ENCODE measurements at places on chromosomes 2 and 18.

DNA sequence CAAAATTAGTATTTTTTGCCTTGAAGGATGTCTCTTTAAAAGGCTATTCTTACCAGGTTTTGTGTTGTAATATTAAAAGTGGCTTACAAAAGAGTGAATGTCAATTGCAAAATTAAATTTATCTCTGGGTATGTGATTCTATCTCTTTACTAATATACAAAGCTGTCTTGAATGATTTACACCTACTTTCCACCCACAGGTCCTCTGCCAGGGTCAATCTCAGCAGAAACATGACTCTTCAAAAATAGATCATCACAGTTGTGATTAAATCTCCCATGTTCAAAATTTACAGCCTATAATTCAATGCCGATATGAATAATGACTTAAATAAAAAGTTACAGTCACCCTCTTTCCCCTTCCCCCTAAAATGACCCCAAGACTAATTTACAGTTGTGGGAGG is 78.8 kb downstream of the SLC8A1 start:
- no peak for DNase-seq

DNA sequence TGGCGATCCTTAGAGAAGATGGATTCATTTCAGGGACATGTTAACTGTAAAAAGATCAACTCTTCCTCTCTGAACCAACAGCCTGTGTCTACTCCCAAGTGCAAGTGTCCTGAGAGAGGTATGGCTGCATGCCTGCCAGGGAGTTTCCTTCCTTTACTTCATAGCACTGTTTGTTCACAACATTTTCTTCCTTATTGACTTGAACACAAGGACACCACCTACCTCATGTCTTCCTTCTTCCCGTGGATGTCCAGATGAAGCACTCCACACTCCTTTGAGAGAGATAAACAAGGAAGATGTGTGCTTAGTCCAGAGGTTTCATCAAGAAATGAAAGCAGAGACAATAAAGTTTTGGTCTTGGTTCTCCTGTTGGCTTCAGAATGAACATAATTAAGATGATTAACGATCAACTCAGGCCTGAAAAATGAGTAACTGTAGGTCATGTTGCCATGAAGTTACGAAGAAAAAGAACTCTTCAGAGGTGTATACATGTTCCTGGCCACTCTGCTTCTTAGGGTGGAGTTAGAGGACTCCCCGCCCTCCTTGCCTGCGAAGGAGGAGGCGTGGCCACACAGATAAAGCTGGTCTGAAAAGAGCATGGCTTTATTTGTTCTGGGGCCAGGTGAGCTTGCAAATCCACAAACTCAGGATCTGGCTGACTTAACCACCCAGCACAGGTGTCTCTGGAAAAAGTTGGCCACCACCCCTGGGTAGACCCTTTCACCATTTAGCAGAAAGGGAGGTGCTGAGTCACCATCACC is 155.0 kb upstream of the KCTD1 start:
- DNase-seq, result no peak

DNA sequence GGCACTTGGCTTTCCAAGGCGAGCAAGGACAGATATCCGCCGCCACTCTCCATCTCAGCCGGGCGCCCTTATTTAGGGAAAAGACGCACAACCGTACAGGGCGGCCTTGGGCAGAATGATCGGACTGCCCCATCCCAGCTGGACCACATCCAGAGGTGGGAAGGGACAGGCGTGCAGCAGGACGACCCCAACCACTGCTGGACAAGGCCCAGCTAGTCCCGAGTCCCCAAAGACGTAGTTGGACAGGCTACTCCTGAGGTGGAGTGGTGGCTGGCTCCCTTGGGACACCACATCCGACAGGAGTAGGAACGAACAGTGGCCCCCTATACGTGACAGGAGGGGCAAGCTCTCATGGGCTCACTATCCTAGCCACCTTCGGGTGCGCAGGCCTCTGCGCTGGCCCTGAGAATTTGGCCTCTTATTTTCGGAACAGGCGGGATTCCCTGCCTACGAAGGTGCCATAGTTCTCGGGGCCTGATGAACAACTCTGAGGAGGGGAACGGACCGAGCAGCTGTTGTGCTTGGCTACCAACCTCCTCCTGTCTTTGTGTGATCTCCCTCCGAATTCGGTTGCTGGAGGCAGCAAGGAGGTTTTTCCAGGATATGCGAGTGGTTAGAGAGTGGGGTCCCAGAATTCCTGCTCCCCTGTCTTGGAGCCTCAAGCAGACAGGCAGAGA is 2.3 kb downstream of the FEV start:
- no peak for DNase-seq

- DNase-seq, result peak; percentile 4
Measured at GRCh38 chr2:128271597-128271910, 47.1 kb downstream of the HS6ST1 start.

- DNase-seq, result peak; percentile 33
Measured at GRCh38 chr2:132651115-132652045, 18.6 kb downstream of the LYPD1 start.

GRCh38 chr2:123644053-123644452 is 381.0 kb upstream of the CNTNAP5 start:
- no peak for DNase-seq

- DNase-seq, result no peak
Measured at GRCh38 chr2:120261387-120262006, 8.8 kb downstream of the RALB start.

GRCh38 chr2:223932816-223933800 is 12.0 kb downstream of the WDFY1 start:
- no peak for DNase-seq

DNA sequence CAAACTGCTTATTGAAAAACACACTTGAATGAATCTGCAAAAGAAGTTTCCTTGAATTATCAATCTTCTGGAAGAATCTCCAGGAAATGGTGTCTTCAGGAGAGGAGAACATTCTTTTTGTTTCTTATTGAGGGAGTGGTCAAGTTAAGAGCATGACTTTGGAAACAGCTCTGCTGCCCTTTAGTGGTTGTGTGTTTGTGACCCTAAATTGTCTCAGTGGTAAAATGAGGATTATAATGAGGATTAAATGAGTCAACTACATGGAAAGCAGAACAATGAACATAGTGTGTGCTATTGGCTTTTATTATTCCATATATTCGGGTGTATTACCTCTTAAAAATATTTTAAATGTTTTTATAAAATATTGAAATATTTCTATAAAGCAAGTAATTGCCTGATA is 44.8 kb upstream of the TANC1 start:
- DNase-seq, result no peak

GRCh38 chr18:14971461-14972185 is 223.7 kb downstream of the ANKRD30B start:
- no peak for DNase-seq

- DNase-seq, result no peak
Measured at GRCh38 chr2:216925006-216925405, 65.1 kb upstream of the TNP1 start.

DNA sequence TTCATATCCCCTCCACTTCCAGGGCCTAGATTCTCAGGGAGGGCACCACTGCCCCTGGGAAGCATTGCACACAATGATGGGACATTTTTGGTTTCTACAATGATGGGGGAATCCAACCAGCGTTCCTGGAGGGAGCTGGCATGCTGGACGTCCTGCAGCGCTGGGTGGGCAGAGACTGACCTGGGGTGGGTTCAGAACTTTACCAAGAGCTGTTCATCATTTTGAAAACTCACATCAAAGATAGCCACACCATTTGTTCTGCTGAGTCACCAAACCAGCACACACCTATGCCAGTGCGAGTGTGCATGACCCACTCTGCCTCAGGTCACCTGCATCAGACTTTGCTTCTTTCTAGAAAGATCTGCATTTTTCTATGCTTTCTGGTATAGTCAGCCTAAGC is 14.1 kb upstream of the ARMC9 start:
- DNase-seq, result no peak

- DNase-seq, result no peak
Measured at GRCh38 chr18:75071866-75072671, 136.9 kb downstream of the PTGR3 start.

- no peak for DNase-seq
Measured at GRCh38 chr2:29509397-29509796, 394.2 kb downstream of the CLIP4 start.

DNA sequence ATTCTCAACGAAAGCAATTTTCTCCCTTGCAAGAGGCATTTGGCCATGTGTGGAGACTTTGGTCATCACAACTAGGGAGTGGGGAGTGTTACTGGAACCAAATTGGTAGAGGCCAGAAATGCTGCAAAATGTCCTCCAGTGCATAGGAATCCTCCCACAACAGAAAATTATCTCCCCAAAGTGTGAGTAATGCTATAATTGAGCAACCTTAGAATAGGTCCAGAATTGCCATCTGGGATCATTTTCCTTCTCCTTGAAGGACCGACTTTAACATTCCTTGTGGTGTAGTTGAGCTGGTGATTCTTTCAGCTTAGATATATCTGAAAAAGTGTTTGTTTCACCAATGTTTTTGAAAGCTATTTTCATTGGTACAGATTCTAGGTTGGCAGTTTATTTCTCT is 111.2 kb upstream of the SMIM21 start:
- no peak for DNase-seq

GRCh38 chr18:44927127-44927849 is 246.6 kb downstream of the SETBP1 start:
- no peak for DNase-seq

- DNase-seq, result no peak
Measured at GRCh38 chr18:56997200-56997599, 149.7 kb upstream of the BOD1L2 start.

- no peak for DNase-seq
Measured at GRCh38 chr18:40984856-40985255, 970.2 kb upstream of the PIK3C3 start.

DNA sequence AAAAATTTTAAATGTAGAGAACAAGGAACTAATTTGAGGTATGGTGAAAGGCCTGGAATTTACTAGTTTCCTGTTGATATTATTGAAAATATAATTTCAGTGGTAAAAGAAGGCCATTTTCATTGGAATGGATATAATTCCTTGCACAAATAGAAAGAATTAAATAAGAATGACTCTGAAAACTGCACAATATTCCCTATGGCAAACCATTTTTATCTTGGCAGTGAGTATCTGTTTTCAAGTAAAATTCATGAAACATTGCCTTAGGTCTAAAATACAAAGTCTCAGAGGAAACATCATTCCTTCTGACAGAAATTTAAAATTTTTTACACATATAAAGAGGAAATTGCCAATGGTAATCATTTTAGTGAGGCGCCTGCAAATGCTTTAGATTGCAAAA is 1468.3 kb downstream of the LRP1B start:
- DNase-seq, result no peak

DNA sequence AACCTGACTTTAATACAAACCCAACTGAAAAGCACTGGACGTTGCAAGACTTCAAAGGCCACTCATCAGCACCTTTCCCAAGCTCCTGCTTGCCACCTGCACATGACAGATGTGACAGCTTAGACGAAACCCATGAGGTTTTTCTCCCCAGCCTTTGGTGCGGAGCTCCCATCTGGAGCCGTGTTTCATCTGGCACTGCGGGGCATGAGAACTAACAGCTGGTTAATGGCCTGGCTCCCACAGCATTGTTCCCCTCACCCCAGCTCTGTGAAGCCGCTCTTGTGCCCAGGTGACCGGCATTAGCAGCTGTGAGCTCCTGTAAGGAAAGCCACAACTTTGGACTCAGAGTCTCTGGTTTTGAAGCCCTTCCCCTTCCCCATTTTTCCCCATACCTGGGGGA is 50.9 kb downstream of the GALR1 start:
- no peak for DNase-seq

GRCh38 chr2:19363474-19363778 is 5.0 kb upstream of the OSR1 start:
- DNase-seq, result no peak

- DNase-seq, result peak; percentile 78
Measured at GRCh38 chr2:241482126-241482955, 26.0 kb downstream of the STK25 start.

GRCh38 chr18:58691256-58691655 is 20.0 kb downstream of the MALT1 start:
- DNase-seq, result no peak

DNA sequence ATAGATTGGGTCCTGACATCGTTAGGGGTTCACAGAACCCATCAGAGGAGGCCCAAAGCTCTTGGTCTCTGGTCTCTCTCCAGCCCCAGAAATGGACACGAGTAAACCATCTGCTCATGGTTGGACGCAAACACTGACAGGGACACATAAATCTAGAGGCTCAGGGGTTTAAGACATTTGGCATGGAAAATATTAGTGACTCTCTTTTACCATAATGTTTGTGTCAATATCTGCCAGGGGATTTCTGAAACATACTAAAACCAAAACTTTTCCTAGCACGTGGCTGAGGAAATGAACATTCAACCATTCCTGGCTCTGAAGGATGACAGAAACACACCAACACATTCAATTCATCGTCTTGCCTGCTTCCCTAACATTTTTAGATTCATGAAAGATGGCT is 226.2 kb downstream of the SP3 start:
- no peak for DNase-seq

- DNase-seq, result peak; percentile 49
Measured at GRCh38 chr2:63058921-63059792, 8.5 kb downstream of the OTX1 start.

DNA sequence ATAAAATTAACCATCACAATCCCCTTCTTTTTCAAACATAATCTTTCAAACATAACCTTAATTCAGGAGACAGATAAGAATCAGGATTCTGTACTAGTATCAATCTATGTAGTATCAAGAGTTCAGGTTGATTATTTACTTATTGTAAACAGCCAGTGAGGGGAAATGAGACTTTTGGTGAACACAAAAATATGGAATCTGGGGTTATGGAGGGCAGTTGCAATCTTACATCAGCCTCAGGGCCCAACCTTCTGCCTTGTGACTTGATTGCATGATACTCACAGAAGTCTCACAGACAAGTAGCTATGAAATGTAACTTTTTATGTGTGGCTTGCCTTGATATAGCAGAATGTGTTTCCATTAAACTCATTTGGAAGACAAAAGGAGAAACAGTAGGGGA is 262.7 kb upstream of the THSD7B start:
- no peak for DNase-seq
